NAMALWA (cell line): ENCODE measurements at places on chromosomes 3 and 15.

DNA sequence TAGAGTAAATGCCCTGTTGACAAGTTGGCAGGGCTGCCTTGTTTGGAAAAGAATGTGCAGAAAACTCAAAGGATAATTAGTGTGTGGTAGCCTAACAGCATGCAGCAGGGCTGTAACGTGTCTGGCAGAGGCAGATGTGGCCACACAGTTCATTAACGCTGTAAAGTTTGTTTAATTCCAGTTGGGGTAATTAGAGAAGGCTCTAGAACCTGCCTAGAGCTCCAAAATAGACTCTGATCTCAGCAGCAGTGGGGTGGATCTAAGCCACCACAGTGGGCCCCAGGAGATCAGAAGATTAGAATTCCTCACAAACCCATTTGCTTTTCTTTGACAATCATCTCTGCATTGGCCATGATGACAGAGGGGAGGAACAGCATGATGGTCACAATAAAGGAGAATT, 65.1 kb upstream of the LEKR1 start:
- DNase-seq, result no peak

- no peak for DNase-seq
Measured at GRCh38 chr3:151419806-151420205, 35.3 kb upstream of the P2RY12 start.

DNA sequence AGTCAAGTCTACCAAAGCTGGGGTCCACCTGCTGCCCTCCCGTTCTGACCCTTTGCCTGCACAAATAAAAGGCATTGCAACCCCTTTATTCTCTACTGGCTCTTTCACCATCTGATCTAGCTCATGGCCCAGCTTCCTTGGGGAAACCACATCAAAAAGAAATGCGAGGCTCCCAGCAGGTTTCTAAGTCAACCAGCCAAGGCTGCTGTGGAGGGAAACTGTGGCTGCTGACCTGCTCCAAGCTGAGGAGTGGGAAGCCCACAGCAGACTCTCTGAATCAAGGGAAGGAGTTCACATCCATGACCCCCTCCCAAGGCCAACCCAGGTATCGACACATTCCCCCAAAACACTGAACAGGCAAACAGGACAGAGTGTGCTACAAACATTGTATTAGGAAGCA, 25.2 kb upstream of the SLCO2A1 start:
- no peak for DNase-seq

GRCh38 chr3:52893723-52894122, 3.6 kb downstream of the STIMATE start:
- DNase-seq, result no peak

DNA sequence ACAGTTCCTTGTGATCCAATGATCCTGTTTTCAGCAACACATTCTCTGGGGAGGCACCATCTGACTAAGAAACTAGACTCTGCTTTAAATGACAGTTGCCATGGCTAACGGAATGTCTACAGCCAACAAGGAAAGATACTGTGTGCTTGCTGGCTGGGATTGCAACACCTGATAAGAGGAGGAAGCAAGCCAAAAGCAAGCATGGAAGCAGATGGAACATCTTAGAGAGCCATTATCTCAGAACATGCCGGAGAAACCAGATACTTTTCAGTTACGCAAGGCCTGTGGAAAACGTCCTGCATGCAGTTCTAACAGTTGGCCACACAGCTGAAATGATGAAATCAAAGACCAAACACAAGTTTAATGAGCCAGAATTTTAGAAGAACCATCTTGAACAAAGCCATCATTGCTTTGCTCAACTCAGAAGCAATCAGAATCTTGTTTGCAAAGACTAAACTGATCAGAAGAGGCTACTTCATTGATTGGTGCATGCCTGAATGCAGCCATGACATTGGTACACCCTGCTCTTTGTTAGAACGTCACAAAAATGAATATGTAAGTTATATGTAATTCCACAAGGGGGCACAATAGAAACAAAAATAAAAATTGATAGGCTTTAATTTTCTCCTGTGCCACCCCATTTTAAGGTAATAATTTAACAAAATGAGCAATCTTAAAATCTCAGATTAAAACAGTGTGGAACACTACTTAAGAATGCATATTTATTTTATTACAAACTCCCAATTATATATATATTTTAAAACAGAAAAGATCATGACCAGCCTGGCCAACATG, 50.8 kb downstream of the GXYLT2 start:
- peak; percentile 63 for DNase-seq

DNA sequence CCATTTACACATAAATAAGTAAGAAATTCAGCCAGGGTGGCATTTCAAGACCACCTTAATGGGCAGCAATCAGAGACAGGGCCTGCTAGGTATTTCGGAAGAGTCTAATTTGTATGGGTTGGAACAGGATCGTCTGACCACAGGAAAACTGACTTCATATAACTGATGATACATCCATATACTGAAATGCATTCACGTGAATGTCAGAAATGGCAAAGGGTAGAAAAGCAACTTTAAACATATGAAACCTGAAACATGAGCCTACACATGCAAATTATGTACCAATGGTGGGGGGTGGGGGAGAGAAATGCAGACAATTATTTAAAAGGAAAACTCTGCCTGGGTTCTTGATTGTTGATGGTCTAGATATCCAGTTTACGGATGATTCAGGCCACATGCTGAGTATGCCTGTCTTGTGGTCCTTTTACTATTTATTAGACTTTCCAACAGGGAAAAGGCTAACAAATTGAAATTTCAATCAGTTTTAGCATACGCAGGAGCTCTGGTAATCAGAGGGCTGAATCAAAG, 582.2 kb downstream of the FOXP1 start:
- DNase-seq, result no peak

GRCh38 chr3:13009132-13009945, 63.9 kb downstream of the IQSEC1 start:
- DNase-seq, result peak; percentile 81

DNA sequence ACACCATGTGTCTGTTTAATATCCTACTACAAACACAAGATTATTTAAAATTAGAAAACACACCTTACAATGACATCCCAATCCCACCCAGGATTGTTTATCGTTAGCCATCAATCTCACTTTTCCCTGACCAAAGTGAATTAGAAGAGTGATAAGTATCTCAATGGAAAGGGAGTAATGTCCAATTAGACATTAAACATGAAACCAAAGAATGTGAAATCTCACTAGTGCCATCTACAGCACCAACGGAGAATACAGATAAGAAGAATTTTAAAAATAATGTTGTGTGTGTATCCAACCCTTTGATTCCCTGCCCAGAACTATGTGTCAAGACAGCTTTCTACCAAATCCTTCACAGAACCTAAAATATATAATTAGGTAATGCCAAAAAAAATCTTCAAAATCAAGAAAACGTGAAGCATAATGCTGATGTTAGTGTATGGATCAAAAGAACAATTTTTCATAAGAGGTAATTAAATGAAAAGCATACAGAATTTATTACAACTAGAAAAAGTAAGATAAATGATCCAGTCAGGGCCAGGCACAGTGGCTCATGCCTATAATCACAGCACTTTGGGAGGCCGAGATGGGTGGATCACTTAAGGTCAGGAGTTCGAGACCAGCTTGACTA, 64.2 kb downstream of the SCAPER start:
- peak; percentile 62 for DNase-seq

GRCh38 chr3:98612996-98613517, 19.6 kb upstream of the CPOX start:
- DNase-seq, result no peak

GRCh38 chr3:29438580-29438979, 157.7 kb downstream of the RBMS3 start:
- no peak for DNase-seq

DNA sequence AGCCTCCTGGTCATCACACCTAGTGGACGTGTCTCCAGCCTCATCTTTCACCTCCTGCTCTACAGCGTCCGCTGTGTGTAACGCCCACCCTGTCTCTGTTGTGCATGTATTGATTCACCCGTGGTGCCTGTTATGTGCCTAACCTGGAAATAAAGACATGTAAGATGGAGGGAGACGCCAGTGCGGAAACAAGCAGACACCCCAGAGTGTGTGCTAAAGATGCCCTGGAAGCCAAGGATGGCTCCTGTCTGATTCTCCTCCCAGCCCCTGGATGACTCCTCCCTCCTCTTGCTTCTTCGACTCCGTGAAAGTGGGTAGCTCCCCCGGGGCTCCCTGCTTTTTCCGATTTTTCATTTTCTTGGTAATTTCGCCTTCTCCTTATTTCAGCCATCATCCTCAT, 241.8 kb downstream of the ADAMTS17 start:
- DNase-seq, result no peak
